ENCODE measurements at places on chromosomes 16 and 17. TPM values are rescaled to one million over a fixed set of nuclear protein-coding genes. Genes with fewer than 3 reads are reported as not detected.
A peak's percentile ranks its signal among the peaks of the same experiment; 100 is the strongest.

GRCh38 chr17:10681866-10682446 lies 15.4 kb downstream of the SCO1 start:
- DNase-seq, result peak; percentile 93

- no peak for DNase-seq
Measured at GRCh38 chr16:18855196-18855595, 53.8 kb upstream of the ARL6IP1 start.

FBXL19 gene
- polyA plus RNA-seq, result 3.9 TPM

- no peak for DNase-seq
Measured at GRCh38 chr16:9183682-9184353, 92.4 kb downstream of the HAPSTR1 start.

GRCh38 chr17:4362141-4362540 lies 4.3 kb downstream of the UBE2G1 start:
- peak; percentile 37 for DNase-seq

B9D1 gene
- polyA plus RNA-seq, result 32.0 TPM

DNA sequence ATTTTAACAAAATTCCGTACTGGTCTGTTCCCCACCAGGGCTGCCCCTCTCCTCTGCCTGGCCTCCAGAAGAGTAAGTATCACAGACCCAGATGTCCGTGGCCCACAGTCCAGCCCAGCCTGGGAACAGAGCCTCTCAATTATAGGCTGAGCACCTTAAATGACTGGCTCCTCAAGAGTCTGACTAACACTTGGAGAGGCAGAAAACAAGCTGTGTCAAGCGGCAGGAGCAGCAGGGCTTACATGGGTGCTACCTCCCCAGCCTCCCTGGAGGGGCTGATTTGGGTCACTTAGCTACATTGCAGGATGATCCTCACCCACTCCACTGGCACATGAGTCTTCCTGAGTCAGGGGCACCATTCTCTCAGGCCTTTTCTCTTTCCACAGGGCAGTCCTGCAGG lies 209.7 kb downstream of the COPRS start:
- DNase-seq, result no peak

GRCh38 chr16:87297918-87298631 lies 19.1 kb downstream of the C16orf95 start:
- DNase-seq, result no peak

DNA sequence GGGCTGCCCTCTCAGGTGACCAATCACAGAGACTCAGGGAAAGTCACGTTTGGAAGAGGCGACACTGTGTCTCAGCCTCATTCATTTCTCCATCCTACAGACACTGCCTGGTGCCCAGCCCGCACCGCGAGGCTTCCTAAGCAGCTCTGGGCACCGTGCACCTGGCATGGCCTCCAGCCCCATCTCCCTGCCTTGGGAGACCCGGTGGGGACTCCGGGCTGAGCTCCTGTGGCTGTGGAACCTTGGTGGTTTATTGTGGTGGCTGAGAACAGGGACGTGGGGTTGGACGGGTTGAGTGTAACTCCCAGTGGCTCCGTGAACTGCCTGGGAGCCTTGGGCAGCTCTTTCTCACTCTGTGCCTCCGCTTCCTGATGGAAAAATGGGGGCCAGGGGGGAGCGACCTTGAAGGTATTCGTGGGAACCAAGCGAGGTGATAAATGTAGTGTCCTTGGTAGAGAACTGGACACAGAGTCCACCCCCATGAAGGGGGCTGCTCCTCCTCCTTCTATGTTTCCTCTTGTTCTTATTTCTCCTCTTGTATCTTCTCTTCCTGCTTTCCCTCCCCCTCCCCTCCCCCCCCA lies 215.4 kb downstream of the SEC14L1 start:
- no peak for DNase-seq

- DNase-seq, result no peak
Measured at GRCh38 chr17:19380481-19381301, 2.4 kb downstream of the MAPK7 start.

TPSD1 gene
- not detected for polyA plus RNA-seq

- DNase-seq, result peak; percentile 70
Measured at GRCh38 chr17:2068031-2068518, 13.2 kb downstream of the HIC1 start.

DNA sequence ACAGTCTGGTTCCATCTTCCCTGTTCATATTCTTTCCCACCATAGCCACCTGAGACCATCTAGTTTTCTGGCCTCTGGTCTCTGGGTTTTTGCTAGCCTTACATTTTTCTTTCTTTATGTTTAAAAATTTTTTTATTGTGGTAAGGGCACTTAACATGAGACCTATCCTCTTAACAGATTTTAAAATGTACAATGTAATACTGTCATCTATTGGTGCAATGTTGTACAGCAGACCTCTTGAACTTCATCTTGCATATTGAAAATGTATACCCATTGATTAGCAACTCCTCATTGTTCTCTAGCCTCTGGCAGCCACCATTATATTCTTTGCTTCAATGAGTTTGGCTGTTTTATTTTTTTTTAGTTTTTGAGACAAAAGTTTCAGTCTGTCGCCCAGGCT lies 39.2 kb downstream of the ITGAM start:
- no peak for DNase-seq

DNA sequence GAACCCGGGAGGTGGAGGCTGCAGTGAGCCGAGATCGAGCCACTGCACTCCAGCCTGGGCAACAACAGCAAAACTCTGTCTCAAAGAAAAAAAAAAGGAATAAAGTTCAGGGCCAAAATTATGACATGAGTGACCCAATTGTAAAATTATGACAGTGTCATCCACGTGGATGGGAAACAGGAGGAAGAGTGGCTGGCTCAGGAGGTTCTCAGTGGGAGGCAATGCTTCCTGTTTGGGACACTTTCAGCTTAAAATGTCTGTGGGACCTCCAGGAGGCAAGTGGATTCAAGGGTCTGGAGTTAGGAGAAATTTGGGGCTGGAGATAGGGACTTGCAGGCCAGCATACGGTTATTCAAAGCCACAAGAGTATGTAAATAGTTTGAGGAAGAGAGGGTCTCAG lies 8.0 kb upstream of the STX4 start:
- DNase-seq, result no peak

CD300E gene
- not detected for polyA plus RNA-seq

DNA sequence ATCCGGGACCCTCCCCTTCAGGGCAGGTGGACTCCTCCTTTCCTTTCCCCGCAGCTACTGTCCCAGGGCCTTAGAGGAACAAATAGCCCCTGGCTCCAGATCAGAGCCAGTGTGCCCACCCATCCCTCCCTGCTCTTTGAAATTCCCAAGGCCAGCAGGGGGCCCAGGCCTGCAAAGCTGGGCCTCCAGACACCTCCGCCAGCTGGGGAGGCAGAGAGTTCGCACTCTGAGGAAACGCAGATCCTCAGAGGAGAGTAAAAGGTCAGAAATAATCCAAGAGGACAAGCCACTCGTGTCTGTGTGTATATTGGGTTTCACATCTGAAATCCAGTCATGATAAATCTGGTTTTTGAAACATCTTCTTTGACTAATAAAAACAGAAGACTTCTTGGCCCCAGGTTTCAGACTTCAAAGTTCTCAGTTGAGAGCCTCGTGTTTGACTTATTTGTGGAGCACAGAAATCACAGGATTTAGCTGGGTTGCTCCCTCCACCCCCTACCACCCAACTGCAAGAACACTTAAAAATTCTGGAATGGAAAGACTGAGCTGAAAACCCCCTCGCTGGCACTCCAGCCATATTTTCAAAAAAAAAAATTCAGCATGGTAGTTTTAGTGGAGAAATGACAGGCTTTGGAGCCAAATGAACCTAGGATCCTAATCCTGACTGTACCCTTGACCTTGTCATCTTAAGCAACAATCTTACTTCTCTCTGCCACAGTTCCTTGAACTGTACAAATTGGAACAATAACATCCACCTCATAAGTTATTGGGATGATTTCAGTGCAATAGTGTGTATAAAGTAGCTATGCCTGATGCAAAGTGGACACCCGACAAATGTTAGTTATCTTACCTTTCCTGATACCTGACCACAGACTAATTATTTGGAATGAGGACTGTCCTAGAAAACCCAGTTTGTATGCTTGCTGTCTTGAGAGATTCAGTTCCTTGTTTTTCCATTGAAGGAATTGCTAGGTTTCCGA lies 44.5 kb upstream of the TBX2 start:
- no peak for DNase-seq

FTSJ3 gene
- 62.2 TPM for polyA plus RNA-seq

DNA sequence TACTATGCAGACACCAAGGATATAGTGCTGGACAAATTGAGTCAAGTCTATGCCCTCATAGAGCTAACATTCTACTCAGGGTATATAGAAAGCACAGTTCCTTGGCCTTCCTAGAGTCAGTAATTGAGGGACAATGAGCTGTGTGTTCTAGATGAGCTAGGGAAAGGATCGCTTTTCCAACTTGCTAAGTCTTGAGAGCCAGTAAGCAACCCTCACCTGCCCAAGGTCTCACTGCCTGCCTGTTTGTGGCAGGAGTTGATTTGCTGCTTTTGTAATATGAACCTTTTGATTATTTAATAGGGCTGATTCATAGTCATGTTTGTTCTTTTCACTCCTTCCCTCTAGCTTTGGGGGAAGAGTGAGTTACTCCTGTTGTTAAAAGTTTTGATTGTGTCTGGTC lies 6.5 kb downstream of the DDX42 start:
- peak; percentile 37 for DNase-seq

CASKIN1 gene
- not detected for polyA plus RNA-seq

- DNase-seq, result no peak
Measured at GRCh38 chr16:9953908-9954570, 228.2 kb downstream of the GRIN2A start.

GRCh38 chr16:4846503-4846900 lies 586 bp downstream of the GLYR1 start:
- peak; percentile 66 for DNase-seq

RRN3 gene
- polyA plus RNA-seq, result 28.9 TPM

DNA sequence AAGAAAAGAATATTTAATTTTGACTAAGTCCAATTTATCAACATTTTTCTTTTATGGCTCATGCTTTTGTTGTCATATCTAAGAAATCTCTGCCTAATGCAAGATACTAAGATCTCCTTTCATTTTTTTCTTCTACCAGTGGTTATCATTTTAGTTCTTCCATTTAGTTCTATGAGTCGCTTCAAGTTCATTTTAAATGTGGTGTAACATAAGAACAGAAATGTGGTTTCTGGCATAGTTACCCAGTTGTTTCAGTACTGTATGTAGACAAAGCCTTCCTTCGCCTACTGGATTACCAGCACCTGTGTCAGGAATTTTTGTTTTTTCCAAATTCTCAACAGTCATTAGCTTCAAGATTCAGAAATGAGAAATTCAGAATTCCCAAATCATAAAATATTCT lies 175.7 kb downstream of the PARN start:
- DNase-seq, result peak; percentile 71

DNA sequence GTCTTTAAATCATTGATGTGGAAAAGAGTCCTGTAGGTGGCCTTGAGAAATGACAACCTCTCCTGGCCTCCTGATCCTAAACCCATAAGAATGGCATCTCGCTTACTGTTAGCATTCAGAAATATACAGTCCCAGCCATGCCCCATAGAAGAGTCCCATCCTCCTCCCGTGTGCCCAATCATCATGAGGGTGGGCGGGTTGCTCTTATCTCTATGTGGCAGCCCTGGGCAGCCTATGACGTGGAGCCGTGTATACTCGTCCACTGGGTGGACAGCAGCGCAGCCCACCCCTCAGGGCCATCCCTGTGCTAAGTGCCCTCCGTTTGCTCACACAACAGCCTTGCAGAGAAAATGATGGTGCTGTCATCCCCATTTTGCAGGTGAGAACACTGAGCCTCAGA lies 105.3 kb downstream of the AMFR start:
- DNase-seq, result no peak

DNA sequence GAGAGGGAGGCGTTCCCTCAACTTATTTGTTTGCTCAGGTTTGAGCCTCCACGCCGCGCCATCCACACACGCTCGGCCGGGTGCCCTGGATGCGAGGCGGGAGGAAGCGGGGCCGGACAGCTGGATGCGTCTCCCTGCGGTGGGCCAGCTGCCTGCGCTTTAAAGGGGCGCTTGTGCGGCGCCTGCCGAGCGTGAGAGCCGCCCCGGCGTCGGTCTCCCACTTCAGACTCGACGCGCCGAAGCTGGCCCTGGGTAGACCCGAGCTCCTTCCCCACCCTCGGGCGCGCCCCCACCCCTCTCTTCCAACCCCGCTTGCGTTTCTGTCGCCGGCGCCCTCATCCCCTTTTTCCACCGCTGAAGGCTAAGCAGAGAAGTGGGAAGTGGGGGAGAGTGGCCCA lies 527 bp upstream of the CHAD start:
- no peak for DNase-seq

- DNase-seq, result no peak
Measured at GRCh38 chr17:67974185-67974584, 22.1 kb downstream of the C17orf58 start.

GRCh38 chr17:31834448-31834847 lies 24.6 kb downstream of the COPRS start:
- DNase-seq, result no peak

MTMR4 gene
- 24.3 TPM for polyA plus RNA-seq

C1QTNF8 gene
- not detected for polyA plus RNA-seq

PARD6A gene
- 1.0 TPM for polyA plus RNA-seq

DNA sequence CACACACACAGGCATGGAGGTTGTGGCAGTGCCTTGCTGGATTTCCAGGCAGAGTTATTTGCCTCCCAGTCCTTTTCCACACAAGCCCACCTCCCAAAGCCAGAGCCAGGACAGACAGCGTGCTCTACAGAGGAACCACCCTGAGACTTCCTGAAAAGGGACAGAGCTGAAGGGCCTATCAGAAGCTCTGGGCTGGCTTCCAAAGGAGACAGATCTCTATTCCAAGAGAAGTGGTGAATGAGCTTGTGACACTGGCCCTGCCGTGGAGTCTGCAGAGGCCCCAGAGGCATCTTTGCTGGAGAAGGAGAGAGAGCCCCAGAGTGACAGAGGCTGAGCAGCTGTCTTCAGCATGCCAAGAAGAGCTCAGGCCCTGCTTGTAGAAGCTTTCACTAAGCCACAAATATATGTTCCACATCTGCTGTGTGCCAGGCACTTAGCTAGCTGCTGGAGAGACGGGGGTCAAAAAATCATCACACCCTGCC lies 8.3 kb upstream of the LPCAT2 start:
- DNase-seq, result peak; percentile 66

IGFALS gene
- not detected for polyA plus RNA-seq

ANKRD13B gene
- 1.4 TPM for polyA plus RNA-seq

NSF gene
- 72.9 TPM for polyA plus RNA-seq

DNA sequence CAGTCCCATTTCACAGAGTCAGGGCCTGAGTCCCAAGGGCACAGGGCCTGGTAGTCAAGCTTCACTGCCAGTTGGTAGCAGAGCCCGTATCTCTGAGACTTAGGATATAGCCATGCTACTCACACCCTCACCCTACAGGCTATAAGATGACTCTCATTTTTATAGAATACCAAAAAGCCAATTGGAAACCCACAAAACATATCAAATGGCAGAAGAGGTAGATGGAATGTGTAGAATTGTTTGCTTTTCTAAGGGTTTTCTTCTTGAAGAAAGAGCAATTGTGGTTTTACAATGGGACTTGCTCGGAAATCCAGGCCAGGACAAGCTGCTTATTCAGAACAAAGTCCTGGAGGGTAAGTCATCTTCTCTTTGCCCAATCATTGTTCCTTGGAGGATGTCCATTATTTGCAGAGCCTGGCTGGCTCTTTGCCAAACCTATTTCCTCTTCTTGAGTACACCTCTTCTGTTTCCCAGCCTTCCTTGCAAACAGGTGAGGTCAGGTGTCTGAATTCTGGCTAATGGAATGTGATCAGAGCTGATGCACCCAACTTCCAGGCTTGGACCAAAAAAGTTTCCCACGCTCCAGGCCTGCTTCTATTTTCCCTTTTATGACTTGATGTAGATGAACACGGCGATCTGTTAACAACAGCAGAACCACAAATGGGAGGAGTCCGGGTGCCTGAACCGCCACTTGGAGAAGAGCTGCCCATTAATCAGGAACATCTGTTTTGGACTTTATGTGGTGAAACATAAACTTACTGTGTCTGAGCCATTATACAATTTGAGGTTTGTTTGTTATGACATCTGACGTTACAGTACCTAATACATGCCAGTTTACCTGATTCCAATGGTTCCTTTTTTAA lies 16.9 kb upstream of the CCL22 start:
- peak; percentile 76 for DNase-seq

CCL3 gene
- not detected for polyA plus RNA-seq
